ENCODE measurements at places on chromosomes 12 and 14.
A peak's percentile ranks its signal among the peaks of the same experiment; 100 is the strongest.

DNA sequence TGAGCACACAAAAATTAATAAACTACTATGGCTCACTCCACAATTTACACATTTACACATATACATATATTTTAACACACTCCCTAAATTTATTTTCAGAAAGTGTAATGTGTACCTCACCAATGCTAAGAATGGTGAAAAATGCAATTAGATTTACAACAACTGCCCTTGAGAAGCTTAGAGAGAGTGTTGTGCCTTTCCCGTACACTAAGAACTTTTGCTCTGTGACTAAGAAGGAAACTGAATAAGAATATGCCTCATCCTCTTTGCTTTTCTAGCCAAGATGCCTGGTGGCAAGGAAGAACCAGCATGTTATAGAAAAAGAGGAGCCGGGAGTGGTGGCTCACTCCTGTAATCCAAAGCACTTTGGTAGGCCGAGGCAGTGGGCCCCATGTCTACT is 62.3 kb downstream of the SINHCAF start:
- DNase-seq: no peak

DNA sequence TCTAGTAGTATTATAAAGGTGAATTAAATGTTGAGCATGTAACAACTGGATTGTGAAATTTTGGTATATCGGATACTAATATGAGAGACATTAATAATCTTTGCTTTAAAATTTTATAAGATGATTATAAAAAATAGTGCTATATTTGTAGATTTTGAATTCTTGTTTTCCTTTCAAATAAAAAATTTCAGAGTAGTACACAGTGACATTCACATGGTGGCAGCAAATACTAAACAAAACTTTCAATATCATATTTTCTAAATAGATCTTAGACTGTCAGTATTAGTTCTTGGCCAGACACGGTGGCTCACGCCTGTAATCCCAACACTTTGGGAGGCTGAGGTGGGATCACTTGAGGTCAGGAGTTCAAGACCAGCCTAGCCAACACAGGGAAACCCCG is 166.0 kb downstream of the NAV3 start:
- DNase-seq: no peak

- no peak for DNase-seq
Observed at GRCh38 chr12:84594157-84594556, 318.4 kb downstream of the SLC6A15 start.

- DNase-seq: no peak
Observed at GRCh38 chr14:63960926-63961567, 108.2 kb downstream of the SYNE2 start.

DNA sequence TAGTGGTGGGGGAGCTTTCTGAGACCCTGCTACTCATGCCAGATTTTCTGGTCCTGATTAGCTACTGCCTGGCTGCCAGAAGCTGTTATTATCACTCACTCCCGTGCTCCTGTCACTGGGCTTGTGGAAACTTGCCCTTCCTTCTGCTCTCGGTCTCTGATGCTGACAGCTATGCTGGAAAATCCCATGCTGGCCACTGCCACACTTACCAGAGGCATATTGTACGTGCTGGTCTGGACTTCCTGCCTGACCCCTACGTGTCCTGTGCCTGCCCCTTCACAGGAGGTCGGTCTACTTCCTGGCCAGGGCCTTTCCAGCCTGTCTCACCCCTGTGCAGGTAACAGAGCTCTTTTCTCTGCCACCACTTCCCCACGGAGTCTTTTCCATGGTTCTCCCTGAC is 149.4 kb upstream of the PLEKHG7 start:
- no peak for DNase-seq

DNA sequence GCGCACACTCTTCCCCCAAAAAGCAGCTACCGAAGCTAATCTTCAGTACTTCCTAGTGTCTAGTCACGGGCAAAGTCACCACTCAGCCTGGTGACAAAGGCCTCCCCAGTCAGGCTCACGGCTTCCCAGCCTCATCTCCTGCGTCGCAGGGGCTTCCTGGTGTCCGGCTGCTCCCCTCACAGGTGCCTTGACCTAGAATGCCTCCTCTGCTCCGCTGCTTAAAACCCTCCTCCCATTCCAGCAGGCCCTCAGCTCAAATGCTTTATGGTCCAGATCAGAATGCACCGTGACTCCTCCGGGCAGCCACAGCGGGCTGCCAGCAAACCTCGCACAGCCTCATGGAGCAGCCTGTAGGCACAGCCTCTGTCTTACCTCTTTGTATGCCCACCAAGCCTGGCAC is 53.1 kb downstream of the PRIMA1 start:
- DNase-seq: no peak

DNA sequence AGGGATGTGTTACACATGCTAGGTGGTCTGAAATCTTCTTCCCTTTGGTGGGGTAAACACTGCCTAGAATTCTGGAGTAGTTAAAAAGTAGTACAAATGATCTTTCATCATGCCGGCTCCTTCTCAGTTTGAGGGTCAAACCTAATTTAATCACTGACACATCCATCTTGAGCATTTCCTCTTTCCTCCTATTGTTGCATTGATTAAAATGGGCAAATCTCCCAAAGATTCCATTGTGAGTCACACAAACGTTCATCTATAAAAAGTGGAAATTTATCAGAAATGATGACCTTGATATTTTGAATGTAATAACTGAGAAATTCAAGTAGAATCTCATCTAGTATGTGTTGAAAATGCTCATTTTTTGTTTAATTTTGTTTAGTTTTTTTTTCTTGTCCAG is 996.0 kb downstream of the NRXN3 start:
- no peak for DNase-seq

- DNase-seq: no peak
Observed at GRCh38 chr14:30227876-30228275, 300.2 kb upstream of the PRKD1 start.

GRCh38 chr14:91113829-91114078 is at the start of gene DGLUCY:
DGLUCY (plus strand) TSS chr14:91114073; CDS start chr14:91160295, 46,222 bp downstream.
- DNase-seq: no peak

DNA sequence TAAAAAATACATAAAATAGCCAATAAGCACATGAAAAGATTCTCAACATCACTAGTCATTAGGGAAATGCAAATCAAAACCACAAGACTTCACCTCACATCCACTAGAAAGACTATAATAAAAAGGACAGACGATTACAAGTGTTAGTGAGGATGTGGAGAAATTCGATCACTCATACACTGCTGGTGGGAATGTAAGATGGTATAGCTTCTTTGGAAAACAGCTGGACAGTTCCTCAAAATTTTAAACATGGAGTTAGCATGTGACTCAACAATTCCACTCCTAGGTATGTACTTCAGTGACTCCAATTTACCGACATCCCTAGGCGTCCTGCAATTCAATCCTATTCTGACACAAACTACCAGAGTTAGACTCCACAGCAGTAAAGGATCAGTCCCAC is 13.7 kb downstream of the TRIM9 start:
- DNase-seq: no peak

GRCh38 chr14:90733139-90733808 is 83.0 kb downstream of the TTC7B start:
- DNase-seq: no peak

- no peak for DNase-seq
Observed at GRCh38 chr14:101404426-101405170, 156.7 kb upstream of the DIO3 start.

GRCh38 chr14:73259837-73260236 is 22.5 kb downstream of the PAPLN start:
- no peak for DNase-seq

GRCh38 chr12:78886719-78887407 is 22.3 kb downstream of the SYT1 start:
- DNase-seq: no peak

GRCh38 chr14:53651096-53651740 is 305.4 kb downstream of the BMP4 start:
- no peak for DNase-seq

DNA sequence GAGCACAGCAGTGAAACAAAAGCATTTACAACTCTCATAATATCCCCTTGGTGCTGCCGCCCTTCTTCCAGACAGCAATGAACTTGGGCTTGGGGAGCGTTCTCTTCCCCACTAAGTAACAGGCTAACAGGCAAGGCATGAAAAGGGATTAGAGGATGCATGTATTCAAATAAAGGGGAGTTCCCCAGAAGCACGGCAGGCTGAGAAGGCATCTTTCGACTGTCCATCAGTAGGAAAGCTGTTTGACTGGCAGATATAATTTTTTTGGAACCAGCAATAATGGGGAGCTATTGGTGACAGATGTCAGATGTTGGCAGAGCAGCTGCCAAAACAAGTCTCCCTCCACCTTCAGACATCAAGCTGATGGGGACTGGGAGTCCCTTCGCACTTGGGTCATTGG is 9.2 kb upstream of the TIGAR start:
- DNase-seq: no peak

DNA sequence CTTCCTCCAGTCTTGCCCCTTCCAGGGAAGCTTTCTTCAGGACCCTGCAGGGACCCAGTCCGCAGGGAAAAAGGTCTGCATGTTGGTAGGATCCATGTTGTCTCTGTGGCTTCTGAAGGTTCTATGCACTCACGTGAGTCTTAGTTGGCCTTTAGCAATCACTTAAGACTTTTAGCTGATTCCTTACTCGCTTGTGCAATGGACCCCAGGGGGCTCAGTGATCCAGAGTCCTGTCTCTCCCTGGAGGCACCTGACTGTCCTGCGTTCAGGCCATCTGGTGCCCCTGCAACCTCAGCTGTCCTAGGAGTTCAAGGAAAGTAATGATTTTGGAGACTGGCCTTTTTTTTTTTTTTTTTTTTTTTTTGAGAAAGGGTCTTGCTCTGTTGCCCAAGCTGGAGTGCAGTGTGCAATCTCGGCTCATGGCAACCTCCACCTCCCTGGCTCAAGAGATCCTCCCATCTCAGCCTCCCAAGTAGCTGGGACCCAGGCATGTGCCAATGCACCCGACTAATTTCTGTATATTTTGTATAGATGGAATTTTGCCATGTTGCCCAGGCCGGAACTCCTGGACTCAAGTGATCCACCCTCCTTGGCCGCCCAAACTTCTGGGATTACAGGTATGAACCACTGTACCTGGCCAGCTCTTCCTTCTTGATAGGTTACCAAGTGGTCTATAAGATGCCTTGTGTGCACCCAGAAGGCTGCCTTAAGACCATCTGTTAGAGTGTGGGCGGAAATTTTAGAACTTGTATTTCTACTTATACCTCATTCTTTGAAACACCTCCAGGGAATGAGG is 4.6 kb downstream of the IFI27L2 start:
- peak; percentile 56 for DNase-seq

DNA sequence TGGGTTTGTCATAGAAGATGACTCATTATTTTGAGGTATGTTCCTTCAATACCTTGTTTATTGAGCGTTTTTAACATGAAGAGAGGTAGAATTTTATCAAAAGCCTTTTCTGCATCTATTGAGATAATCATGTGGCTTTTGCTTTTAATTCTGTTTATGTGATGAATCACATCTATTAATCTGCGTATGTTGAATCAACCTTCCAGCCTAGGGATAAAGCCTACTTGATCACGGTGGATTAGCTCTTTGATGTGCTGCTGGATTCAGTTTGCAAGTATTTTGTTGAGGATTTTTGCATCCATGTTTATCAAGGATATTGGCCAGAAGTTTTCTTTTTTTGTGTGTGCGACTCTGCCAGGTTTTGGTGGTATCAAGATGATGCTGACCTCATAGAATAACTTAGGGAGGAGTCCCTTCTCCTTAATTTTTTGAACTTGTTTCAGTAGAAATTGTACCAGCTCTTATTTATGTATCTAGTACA is 602.6 kb downstream of the SNAPC1 start:
- DNase-seq: no peak

- DNase-seq: no peak
Observed at GRCh38 chr12:104628831-104629135, 172.0 kb downstream of the CHST11 start.

GRCh38 chr12:98374007-98374406 is 141.4 kb upstream of the TMPO start:
- DNase-seq: no peak

DNA sequence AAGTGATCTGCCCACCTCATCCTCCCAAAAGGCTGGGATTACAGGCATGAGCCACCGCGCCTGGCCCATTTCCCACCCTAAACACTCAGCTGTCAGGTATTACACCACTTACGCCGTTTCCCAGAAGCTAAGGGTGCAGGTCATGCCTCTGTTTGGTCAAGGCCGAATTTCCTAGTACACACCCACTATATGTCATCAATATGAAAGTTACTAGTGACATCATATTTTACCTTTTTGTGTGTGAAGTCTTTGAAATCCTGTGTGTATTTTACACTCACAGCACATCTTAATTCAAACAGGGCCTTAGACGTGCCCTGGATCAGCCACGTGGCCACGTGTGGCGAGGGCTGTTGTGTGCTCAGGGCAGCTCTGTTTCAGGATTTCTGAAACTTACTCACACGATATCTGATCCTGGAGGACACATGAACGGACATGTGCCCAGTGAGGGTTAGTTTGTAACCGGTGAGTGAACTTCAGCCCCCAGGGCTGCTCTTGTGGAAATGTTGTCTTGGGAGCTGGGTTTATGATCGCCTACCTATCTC is 51.8 kb downstream of the GLT1D1 start:
- no peak for DNase-seq

GRCh38 chr12:94265539-94265938 is 117.2 kb downstream of the PLXNC1 start:
- DNase-seq: no peak

GRCh38 chr12:26701604-26702215 is 131.3 kb downstream of the ITPR2 start:
- DNase-seq: no peak

DNA sequence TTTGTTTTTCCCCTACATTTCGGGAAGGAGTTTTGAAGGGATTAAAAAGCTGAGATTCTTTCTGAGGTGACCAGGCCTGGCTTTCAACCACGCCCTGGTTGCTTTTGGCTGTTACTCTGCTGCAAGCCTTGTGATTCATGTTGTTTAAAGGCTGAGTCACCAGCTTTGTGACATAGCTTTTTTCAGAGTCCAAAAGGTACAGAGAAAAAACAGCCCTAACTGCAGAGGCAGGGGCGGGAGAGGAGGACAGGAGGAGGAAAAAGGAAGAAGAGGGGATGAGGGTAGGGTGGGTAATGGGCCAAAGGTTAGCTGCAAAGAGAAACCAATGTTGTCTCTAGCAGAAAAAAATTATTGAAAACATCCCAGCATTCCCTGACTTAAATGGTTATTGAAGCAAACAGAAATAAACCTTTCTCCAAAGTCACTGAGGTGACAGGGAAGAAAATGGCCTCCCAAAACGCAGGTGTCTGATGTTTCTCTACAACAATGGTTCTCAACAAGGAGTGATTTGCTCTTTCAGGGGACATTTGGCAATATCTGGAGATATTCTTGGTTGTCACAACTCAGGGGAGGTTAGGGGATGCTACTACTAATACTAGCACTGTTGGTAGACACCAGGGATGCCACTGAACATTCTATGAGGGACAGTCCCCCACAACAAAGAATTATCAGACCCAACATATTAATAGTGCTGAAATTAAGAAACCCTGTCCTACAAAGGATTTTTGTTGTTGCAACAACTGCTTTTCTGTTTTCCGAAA is 2.1 kb upstream of the UBC start:
- DNase-seq: peak; percentile 94

Measured in vagina (tissue), 2 donors.